ENCODE measurements at places on chromosomes 2 and 18. TPM values are rescaled to one million over a fixed set of nuclear protein-coding genes. Genes with fewer than 3 reads are reported as not detected.

DNA sequence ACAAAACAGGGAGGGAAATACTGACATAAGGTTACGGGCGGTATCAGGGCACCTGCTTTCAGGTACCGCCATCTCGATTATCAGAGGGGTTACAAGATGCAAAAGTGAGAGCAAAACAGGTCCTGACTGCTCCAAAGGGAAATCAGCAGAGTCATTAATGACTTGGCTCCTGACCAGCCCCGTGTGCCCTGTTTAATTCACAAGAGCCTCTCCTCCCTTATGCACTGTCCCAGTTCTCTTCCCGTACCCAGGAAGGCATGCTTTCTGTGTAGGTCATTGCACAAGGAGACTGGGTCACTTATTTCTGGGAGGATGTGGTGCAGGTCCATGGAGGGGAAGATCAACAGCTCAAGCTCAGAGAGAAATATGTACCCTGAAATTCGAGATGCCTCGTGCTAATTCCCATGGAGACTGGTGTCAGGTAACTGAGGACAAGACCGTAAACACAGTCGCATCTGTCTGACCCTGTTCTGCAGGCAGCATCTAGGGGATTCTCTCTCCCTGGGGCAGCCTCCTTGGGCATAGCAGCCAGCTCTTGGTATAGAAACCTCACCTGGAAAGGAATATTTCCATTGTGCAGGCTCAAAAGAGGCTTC is 79.9 kb downstream of the HNRNPLL start:
- no peak for DNase-seq

SMYD1 gene
- not detected for total RNA-seq

TMEM169 gene
- total RNA-seq, result 1.8 TPM

AGAP1 gene
- total RNA-seq, result 49.1 TPM

DNA sequence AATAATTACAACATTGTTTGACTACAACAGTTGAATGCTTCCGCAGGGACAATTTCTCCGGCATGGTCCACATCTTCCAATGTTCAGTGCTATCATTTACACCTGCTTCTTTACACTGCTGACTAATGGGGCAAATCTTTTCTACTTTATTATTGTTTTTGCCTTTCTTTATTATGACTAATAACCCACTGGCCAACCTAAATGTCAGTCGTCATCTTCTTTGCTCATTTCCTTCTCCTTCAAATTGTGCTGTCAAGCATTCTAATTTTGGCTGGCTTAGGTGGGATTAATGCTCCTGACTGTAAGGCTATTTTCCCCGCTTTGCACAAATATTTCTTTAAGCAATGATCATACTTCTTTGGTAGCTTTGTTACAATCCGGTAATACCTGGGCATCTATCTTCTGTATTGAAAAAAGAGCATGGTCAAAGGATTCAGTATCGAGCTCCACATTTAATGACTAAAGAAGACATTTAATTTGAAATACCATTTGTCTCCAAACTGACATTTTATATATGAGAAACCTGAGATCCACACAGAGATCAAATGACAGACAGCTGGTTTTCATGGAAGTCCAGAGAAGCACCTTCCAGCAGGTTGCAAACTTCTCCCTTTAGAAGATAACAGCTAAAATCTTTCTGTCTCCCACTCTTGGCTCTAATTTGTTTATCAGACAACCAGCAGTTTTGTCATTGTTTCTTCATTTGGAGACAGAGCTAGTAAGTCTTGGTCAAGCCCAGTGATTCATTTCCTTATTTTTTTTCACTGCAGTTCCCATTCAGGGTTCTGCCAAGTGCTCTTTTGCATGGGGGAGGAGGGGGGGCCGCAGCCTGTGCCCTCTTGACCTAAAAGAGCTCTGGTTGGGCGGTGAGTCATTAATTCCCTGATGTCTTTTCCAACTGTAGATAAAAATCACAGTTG is 132.9 kb downstream of the SOCS6 start:
- DNase-seq, result no peak

- DNase-seq, result no peak
Observed at GRCh38 chr18:68985172-68985820, 187.4 kb downstream of the CCDC102B start.

- DNase-seq, result peak; percentile 51
Observed at GRCh38 chr2:231227310-231228162, 29.1 kb downstream of the ARMC9 start.

DNA sequence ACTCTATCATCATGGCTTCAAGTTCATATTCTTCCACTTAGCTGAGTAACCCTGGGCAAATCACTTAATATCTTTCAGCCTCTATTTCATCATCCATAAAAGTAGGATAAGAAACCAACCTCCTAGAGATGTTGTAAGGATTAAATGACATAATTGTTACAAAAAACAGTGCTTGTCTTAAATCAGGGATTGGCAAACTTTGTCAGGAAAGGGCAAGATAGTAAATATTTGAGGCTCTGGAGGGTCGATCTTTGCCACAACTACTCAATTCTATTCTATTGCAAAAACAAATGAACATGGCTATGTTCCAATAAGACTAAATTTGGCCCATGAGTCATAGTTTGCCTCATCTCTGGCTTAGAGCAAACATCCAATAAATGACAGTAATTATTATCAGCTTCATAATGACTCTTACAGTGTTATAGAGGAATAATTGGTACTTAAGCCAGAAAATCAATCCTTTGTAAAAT is 184.7 kb downstream of the SATB2 start:
- no peak for DNase-seq

Measured in WTC11 (cell line).